Hindlimb muscle (tissue), 1 donor: ENCODE measurements at places on chromosomes 1 and 21. TPM values are rescaled to one million over a fixed set of nuclear protein-coding genes. Genes with fewer than 3 reads are reported as not detected.
A peak's percentile ranks its signal among the peaks of the same experiment; 100 is the strongest.

MNDA gene
- polyA plus RNA-seq, result 3.9 TPM

STRIP1 gene
- 30.6 TPM for polyA plus RNA-seq

RGS8 gene
- polyA plus RNA-seq, result not detected

ANGPTL3 gene
- 0.18 TPM for polyA plus RNA-seq

XCL1 gene
- not detected for polyA plus RNA-seq

GRCh38 chr1:116694524-116694923 lies 27.0 kb upstream of the IGSF3 start:
- no peak for DNase-seq

- no peak for DNase-seq
These were observed 1.3 kb upstream of the MPC2 start for GRCh38 chr1:167938080-167938636.

GRCh38 chr1:40096646-40096976 lies 441 bp downstream of the PPT1 start:
- no peak for DNase-seq

- DNase-seq, result no peak
These were observed 23.9 kb downstream of the PKP1 start for GRCh38 chr1:201307231-201307630.

DNA sequence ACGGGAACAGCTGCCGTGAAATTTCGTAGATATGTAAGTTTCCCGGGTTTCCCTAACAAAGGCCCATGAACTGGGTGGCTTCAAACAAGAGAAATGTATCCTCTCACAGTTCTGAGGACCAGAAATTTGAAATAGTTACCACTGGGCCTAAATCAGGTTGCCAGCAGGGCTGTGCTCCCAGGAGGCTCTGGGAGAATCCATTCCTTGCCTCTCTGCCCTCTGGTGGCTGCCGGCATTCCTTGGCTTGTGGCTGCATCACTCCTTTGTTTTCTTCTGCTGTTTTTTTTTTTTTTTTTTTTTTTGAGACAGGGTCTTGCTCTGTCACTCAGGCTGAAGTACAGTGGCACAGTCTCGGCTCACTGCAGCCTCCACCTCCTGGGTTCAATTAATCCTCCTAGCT lies 23.7 kb downstream of the UMODL1 start:
- DNase-seq, result no peak

GRCh38 chr1:162004441-162004950 lies 19.2 kb downstream of the OLFML2B start:
- no peak for DNase-seq

DNA sequence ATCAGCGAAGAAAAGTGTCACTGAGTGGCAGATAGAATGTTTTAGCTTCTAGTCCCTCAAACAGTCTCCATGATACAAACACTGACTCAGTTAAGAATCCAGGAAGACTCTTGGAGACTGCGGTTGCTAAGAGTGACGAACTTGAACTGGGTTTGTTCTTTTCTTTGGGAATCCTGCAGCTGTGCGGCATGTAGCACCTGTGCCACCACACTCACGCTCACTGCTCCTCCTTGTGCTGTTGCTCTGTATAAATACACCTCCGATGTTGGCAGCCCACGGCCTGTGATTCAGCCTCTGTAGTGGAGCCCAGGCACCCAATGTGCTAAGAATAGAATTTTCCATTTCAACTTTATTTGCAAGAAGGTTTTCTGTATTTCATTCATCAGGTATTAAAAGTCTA lies 5.5 kb upstream of the PPIE start:
- DNase-seq, result no peak

DNA sequence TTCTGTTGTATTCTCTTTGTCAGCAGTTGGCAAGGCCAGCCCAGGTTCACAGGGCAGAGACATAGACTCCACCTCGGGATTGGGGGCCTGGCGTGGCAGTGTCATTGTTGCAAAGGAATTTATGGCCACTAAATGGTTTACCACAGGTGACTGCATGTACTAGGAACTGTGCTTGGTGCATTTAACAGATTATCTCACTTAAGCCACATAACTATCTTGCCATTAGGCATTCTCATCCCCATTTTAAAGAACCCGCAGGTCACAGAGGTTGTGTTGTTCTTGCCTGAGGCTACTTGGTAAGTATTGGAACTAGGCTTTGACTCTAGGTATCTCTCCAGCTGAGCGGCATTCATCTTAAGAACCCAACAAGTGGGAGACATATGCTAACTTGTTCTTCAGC lies 9.7 kb downstream of the TLCD4 start:
- DNase-seq, result no peak

DNA sequence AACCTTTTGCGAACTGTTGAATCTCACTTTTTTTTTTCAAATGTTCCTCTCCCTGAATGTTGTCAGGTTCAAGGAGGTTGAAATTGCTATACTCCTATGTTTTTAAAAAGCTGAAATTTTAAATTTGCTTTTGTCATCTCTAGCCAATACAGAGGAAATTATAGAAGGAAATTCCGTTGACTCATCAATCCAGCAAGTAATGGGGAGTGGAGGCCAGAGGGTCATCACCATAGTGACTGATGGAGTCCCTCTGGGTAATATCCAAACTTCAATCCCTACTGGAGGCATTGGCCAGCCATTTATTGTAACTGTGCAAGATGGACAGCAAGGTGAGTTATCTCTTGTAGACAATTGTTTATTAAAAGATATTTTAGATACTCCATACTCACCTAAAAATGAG lies 36.3 kb downstream of the GABPB2 start:
- no peak for DNase-seq

- no peak for DNase-seq
These were observed 520 bp downstream of the CLIC6 start for GRCh38 chr21:34669149-34669879.

DNA sequence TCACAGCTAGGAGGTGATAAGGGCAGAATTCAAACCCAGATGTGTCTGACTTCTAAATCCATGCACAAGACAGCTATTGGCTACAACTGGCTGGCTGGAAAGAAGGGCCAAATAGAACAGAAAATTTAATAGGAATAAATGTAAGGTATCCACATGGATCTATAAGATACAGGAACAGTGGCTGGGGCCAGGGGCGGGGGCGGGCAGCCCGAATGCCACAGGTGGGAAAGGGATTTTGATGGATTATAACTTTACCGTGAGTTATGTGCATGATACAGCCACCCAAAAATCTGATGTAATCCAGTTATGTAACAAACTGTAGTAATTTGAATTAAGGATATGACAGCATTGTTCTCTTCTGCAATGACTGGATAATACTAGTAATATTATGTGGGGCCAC lies 87.0 kb upstream of the COA6 start:
- DNase-seq, result no peak

DNA sequence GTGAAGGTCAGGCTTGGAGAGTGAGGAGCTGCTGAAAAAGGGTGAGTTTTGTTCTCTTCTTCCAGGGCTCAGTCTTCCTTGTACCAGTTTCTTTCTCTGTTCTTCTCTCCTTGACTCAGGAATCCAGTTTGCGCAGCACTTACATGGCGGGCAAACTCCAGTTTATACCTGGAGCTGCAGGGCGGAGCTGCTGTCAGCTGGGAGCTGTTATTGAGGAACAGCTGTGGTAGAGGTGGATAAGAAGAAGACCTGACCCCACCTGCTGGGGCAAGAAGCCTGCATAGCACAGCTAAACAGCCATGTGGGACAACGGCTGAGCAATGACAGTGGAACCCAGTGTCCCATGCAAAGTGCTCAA lies 46.2 kb downstream of the GALNT2 start:
- no peak for DNase-seq

- DNase-seq, result no peak
These were observed 33.6 kb downstream of the USP25 start for GRCh38 chr21:15763359-15763758.

DNA sequence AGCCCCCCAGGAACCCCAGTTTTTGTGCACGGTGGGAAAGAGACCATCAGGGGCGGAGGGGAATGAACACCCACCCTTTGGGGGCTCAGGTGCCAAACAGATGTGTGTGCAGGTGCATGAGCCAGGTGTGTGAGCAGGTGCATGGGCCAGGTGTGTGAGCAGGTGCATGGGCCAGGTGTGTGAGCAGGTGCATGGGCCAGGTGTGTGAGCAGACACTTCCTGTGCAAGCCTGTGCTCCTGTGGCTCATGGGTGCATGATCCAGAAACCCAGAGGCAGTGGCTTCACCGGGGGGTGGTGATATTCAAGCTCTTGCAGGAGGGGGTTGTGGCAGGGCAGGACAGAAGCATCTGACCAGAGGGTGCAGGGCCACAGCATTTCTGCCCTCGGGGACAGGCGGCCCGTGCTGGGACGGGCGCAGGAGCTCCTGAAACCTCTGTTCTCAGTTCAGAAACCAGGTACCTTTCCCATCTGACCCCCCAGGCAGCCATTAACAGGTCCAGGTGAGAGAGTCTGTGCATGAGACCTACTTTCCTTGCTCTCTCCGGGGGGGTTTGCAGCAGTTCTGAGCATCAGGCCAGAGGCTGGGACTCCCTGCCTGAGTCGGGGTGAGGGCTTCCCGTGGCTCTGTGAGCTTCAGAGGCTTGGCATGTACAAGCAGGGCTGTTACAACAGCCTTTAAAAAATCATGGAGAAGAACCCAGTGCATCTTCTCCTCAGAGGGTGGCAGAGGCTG lies 29.1 kb downstream of the COL18A1 start:
- DNase-seq, result no peak

DNA sequence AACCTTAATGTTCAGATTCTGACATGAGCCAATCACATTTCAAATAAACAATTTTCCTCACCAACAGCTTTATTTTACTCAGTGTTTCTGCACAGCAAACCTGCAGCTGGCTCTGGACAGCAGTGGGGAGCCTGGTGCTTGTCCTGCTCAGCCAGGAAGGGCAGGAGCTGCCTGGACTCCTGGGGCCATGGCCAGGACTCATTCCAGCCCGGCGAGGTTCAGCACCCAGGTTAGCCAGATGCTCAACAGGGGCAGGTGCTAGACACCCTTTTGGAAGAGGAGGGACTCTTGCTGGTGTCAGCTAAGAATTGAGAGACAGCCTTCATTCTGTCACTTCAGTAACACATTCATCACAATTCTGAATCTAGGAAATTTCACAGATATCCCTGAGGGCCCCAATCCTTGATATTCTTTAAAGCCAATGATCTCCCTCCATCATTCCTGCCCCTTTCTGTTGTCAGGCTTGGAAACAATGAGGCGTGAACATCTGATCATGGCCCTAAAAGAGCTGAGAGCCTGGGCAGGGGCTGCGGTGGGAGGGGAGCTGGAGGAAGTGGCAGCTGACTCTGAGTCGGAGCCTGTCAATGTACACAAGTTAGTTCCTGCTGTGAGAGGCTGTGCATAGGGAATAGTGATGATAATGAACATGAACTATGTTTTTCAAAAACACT lies 251.3 kb downstream of the SDCCAG8 start:
- peak; percentile 11 for DNase-seq

GRCh38 chr1:16152481-16153087 lies 3.3 kb downstream of the EPHA2 start:
- no peak for DNase-seq

DNA sequence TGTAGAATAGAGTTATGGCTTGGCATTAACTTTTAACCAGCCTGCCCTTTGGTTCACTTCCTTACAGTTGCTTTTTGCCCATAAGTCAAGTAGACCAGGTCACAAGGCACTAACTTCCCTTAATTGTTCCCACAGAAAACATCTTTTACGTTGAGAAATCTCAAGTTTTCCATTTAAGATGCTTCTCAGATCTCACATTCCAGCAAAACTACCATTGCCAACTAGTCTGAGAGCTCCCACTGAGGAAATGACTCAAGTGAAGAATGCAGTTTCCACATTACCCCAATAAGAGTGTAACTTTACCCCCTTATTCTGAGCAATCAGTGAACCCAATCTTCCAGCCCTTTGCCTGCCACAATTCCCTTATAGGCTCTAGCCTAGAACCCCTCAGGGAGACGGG lies 502.2 kb upstream of the OLFM3 start:
- DNase-seq, result no peak

DNA sequence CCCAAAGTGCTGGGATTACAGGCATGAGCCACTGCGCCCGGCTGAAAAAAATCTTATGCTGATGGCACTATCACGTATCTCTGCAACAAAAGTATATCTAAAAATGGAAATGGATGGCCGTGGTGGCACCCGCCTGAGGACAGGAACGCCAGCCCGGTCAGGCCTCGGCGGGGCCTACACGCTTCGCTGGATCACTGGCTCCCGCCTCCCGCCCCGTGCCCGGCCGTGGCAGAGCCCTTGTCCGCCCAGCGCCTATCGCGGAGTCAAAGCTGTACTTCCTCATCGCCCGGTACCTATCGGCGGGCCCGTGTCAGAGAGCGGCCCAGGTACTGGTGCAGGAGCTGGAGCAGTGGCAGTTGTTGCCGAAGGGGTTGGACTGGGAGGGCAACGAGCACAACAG lies 28.8 kb upstream of the PDPN start:
- no peak for DNase-seq

- no peak for DNase-seq
These were observed 5.7 kb upstream of the TNFRSF8 start for GRCh38 chr1:12057382-12057781.

DNA sequence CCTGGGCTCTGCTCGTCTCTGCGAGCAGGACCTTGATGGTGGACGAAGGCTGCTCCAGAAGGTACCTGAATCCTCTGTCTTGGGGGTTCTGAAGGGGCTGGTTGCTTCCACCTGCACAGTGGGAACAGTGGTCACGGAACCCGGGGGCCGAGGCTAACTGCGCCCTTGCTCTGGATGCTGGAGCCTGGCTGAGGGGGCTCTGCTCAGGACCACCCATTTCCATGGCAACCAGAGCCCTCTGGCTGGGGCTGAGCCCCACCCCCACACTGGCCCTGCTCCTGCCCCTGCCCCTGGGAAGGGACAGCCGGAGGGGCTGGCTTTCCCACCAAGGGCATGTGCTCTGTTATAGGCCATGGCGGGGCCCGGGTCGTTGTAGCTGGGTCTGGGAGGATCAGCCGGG lies 462.3 kb downstream of the PTPRU start:
- DNase-seq, result no peak

DNA sequence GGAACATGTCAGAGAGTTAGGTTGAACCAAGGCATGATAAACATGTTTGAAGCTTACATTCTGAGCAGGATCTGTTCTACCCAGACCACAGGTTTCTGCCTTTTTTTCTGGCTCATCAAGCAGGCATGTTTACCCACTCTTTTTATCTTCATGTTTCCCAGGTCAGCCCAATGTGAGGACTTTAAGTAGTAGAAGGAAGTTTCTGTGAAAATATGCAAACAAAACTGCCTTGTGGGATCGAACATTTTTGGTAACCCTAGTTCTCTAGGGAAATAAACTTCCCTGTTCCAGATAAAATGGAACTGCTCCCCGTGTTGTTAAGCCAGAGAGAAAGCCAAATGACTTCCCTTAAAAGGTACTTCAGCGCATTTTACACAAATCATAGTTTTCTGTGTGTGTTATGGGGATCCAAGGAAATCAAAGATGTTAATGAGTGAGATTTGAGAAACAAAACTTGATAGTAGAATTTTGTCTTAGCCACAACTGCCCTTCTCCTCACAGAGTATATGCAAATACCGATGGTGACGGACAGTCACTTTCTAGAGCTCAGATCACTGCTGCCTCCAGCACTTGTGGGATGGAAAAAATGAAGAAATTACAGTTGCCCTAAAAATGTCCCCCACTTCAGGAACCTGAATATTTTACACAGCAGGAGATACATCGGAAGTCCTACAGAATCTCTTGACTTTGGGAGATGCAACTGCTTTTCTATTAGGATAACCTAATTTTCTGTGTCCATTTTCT lies 765 bp upstream of the HIPK1 start:
- peak; percentile 34 for DNase-seq
